ENCODE measurements at places on chromosomes 11 and 22.

DNA sequence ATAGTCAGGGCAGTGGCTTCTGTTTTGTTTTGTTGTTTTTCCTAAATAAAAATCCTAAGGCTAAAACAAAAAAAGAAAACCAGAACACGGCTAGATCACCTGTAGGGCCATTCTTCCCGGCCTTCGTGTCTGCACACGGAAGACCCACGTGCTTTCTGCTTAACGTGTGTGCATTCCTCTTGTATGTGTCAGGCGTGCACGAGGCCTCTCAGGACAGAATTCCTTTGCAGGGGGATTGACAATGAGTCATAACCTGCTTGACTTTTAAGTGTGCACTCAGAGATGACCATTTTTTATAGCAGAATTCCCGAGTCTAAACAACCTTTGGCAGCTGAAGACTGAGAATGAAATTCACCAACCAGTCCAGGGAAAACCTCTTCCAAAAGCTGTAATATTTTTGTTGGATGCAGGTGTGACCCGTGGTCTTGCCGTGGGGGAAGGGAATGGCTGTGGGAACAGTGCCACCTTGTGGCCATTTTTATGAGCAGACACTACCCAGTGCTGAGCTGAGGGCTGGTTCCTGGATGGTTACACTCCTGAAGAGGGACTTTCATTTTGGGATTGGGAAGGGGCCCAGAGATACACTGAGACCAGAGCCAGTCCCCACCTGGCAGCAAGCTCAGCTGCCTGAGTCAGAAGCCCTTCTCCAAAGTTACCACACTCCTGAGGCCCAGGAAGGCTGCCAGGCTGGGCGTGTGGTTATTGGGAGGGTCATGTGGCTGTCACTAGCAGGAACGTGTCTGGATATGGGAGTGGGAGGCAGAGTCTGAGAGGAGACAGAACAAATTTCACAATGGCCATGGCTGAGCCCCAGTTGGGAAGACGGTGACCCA lies 35.7 kb upstream of the DKK3 start:
- DNase-seq = peak; percentile 62

DNA sequence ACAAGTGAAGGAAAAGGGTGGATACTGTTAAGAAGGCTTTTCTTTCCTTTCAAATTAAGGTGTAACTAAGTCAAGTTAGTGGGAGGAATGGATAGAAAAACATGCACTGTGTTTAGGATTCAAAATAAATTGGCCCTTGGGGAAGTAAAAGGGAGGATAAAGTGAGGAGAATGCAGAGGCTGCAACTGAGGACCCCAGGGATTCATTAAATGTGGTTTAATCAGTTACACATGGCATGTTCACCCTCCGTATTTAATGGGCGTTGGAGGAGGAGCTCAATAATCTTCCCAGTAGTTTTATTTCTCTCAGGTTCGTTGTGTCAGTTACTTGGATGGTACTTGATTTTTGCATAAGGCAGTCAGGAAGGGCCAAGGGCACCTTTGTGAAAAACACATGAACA lies 966.3 kb downstream of the JRKL start:
- no peak for DNase-seq

DNA sequence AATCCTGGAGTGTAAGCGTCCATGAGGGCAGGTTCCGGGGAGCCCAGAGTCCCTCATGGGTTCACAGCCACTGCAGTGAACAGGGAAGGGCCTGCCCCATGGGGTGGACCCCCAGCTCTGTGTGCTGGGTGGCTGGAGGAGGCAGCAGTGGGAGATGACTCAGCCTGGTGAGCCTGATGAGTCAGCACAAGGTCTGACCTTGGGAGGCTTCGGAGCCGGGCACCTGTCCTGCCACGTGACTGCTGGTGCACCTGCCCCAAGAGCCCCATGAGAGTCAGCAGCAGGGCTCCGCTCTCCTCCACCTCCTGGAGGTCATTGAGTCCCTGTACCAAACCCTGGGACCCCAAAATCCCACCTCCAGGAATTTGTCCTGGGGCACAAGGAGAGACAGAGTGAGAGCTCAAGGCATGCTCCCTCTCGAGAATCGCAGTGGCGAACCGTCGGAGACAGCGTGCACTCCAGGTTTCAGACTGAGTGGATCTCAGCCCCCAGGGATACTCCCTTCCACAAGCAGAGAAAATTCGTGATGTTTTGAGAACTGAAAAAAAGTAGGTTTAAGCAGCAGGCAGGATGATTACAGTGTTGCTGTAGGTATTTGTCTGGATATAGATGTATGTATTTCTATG lies 1221.7 kb downstream of the BRD1 start:
- no peak for DNase-seq

DNA sequence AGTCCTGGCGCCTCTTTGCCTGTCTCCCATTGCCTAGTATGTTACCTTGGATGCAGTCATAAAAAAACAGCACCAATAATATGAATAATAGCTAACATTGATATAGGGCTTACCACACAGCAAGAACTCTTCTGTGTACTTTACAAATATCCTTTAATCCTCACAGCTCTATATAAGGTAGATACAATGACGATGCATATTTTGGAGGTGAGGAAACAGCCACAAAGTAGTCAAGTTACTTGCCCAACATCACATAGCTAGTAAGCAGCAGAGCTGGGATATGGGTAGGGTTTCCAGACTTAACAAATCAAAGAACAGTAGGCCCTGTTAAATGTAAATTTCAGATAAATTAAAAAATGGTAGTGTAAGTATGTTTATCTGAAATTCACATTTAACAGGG lies 128.8 kb downstream of the ST3GAL4 start:
- DNase-seq = no peak
